SHP77 (cell line): ENCODE measurements at places on chromosomes 2 and 18.

GRCh38 chr18:24736662-24737330 is 276.4 kb downstream of the HRH4 start:
- no peak for DNase-seq

DNA sequence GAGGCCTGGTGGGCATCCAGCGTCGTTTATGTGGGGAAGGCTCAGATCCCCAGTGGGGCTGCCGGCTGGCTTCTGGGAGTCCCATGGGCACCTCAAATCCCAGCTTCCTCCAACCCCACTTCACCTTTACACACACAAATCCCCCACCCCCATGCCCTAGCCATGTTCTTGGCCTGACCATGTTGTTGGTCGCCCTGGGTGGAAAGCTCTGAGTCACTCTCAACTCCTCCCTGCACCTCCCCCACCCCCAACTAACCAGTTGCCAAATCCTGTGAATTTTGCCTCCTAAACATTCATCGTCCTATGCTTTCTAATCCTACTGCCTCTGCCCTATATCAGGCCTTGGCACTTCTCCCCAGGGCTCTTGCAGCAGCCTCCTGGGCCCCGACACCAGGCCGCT is 6.4 kb downstream of the TNS1 start:
- no peak for DNase-seq

- no peak for DNase-seq
Measured at GRCh38 chr2:74540291-74540690, 10.6 kb downstream of the HTRA2 start.

DNA sequence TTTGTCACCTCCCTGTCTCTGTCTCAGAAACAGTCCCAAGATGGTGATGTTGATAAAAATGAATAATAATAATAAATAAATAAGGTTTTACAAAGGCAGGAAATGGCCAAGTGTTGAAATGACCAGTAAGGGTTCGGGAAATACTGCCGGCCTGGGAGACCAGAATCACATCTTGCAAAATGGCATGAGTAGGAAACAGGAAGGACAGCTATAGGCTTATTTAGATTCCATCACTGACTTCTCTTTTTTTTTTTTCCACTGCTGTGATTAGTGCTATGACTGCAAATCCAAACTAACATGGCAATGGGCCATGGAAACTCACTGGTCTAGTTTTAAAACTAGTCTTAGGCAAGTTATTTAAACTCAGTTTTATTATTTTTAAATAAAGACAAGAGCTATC is 60.6 kb downstream of the SCN1A start:
- DNase-seq: no peak

DNA sequence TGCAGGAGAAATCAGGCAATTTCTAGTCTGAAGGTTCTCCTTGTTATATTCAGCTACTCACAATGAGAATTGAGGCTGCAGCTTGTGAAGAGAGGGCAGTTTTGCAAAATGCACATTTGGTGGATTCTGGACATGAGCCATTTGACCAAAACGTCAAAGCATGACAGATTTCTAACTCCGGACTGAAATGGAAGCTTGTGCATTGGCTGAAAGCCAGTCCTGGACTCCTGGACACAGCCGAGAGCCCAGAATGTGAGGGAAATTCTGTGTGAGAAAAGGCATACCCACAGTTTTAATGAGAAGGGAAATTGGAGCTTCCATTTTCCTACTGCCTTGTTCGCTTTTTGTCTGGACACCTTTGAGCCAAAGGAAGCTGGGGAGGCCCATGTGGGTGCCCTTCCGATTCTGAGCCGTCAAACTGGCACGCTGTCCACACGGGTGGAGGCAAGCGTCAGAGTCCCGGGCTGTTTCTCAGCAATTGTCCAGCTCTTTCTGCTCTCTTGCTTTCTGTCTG is 23.7 kb upstream of the ROCK2 start:
- DNase-seq: no peak

DNA sequence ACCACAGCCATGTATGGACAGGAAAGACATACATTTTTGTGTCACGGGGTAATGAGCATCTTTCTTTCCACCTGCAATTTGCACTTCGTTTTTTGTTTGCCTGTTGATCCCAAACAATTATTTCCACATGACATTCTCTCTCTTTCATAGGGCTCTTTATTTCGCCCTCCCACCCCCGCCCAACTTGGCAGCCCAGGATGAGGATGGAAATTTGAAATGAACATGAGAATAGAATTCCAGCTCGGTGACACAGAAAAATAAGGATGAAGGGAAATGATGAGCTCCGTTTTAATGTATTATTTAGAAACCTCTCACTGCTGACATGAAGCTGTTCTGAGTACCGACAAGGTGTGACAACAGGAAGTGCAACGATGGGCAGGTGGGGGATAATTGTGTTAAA is 443.3 kb downstream of the SOCS6 start:
- no peak for DNase-seq

DNA sequence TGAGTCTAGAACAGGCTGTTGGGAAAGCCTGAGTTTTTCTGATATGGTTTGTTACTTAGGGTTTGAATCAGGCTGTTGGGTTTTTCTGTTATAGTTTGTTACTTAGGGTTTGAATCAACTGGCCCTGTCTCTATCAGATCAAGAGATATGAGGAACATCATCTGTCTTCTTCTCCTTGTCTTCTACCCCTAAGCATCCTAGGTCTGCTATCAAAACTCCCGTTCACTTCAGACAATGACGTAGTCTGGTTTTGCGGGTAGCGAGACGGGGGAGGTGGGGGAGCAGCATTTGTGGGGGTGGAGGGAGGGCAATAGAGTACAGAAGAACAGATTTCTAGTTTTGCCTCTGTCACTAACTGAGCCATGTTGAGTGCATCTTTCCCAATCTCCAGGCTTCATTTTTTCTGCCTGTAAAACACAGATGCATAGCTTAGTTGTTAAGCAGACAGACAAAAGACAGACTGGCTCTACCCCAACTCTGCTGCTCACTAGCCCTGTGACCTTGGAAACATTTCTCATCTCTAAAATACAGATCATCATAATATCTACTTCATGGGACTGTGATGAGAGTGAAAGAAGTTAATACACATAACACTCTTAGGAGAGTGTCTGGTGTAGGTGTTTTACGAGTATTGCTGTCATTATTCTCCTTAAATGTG is 9.1 kb downstream of the TNP1 start:
- no peak for DNase-seq

- DNase-seq: no peak
Measured at GRCh38 chr2:230658577-230658876, 54.1 kb upstream of the CAB39 start.

- DNase-seq: no peak
Measured at GRCh38 chr18:67362906-67363305, 153.6 kb downstream of the DSEL start.

GRCh38 chr2:235958221-235958930 is 209.8 kb downstream of the GBX2 start:
- DNase-seq: no peak

DNA sequence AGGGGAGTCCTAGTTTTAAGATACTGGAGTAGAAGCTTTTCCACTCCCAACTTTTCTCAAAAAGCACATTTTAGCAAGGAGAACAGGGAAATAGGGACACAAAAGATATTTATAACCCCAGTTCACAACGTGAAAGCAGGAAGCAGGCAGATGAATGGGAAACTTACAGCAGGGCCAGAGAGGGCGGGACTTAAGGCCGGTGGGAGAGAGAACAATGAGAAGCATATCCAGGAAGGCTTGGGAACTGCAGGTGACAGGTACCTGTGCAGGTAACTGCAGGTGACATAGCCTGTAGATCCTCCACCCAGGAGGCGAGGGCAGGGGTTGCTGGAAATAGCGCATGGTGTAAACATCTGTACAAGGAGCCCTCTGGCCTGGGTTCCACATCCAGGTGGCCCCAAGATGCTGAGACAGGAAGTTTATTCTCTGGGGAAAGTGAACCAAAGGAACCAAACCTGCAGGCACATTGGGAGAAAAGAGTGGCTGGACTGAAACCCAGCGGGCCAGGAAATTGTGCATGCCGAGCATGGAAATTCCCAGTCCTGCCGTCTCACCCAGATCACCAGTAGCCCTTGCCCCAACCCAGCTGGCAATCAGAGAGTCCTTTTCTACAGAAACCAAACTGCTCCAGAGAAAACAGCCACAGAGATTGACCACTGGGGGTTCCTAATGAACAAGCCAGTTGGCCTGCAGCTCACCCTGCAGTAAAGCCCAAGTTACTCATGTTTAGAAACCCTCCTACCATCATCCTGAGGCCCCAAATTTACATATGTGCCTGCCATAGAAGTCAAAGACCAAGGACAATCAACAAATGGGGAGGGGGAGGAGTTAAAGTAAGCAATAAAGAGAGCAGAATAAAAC is 24.3 kb upstream of the COL6A3 start:
- no peak for DNase-seq

DNA sequence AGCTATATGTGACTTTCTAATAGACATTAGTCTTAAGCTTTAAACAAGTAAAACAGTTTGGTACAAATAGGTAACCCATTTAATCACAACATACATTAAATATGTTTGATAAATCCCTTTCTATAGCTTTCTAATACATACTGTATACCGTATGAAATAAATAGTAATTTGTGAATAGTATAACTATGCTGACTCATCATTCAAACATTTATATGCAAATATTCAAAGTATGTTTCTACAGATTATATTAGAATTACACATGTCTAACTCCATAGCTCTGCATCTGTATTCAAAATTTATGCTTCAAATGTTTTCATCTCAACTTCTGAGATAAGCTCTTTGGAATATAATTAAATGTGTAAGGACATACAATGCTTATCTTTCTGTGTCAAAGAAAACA is 142.7 kb upstream of the ZNF804A start:
- no peak for DNase-seq

DNA sequence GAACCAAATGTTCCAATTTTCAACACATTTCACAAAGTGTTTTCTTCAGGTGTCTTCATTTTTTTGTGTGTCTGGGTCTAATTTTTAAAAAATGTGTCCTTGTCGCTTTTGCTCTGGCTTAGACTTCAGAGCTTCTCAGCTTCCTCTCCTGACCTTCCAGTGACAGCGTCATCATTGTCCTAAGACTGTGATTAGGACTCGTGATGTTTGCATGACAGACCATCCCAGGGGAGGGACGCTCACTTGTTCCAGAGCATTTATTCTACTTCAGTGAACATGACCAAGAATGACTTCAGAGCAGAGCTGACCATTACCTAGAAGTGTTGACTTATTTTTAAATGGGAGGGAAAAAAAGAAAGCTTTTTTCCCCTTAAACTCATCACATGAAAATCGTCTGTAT is 591.9 kb downstream of the IRS1 start:
- no peak for DNase-seq

DNA sequence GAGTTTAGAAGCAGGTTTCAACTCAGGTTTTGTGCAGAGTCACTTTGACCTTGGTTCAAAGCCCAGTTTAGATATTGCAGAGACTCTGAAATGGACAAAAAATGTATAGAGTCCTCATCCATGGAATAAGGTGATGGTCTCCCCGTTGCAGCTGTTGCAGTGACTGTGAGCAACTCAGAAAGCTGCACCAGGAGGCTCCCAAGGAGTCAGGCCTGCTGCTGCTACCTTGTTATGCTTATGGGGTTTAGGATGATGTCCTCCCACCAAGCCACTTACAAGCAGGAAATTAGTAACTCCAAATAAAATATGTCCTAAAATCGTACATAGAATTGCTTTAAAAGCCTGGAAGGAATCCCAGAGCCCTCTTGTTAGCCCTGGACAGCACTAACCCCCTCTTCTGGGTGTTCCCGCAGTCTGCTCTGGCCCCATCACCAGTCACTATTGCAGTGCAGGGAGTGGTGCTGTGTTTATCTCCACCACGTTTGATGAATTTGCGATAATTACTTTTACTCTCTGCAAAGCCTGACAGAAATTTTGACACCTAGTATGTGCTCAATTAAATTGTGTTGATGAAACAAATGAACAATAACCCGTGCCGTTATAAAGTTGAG is 189.0 kb downstream of the CNTNAP5 start:
- no peak for DNase-seq

DNA sequence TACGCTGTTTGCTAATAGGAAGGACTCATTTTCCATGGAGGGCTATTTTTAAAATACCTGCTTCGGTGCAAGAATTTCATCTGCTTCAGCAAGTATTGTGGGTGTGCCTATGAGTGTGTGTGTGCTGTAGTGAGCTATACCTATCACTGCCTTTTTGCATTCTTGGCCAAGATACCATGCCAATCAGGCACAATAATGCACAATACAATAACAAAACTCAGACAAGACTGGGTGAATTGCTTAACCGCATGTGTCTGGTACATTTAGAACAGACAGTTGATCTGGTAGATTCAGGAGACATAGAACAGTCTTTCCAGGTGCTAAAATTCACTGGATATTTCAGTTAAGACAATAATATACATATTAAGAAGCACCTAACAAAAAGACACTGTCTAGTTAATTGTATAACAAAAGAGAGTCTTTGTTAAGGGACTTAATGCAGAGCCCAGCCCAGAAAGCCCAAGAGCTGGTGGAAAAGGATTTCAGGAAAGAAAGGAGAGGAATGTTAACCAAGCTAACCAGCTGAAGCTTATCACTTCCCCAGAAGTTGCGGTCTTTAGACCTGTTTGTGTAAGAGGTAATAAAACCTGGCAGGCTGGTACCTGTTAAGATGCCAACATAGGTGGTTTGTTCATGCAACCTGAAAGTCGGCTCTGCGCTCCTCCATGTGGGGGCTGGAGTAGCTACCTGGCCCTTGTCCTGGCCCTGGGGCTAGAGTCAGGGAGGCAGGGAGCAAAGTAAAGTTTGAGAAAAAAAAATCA is 153.3 kb upstream of the RBMS1 start:
- no peak for DNase-seq

GRCh38 chr18:21408681-21409080 is 166.6 kb downstream of the GREB1L start:
- DNase-seq: no peak

GRCh38 chr2:38074058-38074763 is 1.7 kb downstream of the CYP1B1 start:
- DNase-seq: no peak

- no peak for DNase-seq
Measured at GRCh38 chr2:235230821-235231601, 262.8 kb upstream of the AGAP1 start.

- DNase-seq: no peak
Measured at GRCh38 chr2:205776139-205776538, 93.8 kb downstream of the NRP2 start.

- no peak for DNase-seq
Measured at GRCh38 chr18:35157181-35157580, 83.7 kb upstream of the ZNF397 start.

GRCh38 chr2:162073888-162074631 is at the start of gene DPP4:
Gene DPP4, minus strand, starts transcription at chr2:162074215. Its CDS starts 234 bp downstream, at chr2:162073981.
- DNase-seq: no peak

DNA sequence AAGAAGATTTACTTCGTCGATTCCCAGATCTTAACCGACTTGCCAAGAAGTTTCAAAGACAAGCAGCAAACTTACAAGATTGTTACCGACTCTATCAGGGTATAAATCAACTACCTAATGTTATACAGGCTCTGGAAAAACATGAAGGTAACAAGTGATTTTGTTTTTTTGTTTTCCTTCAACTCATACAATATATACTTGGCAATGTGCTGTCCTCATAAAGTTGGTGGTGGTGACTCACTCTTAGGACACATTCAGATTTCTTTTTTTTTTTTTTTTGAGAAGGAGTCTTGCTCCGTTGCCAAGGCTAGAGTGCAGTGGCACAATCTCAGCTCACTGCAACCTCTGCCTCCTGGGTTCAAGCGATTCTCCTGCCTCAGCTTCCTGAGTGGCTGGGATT is 26.8 kb downstream of the MSH2 start:
- DNase-seq: no peak

GRCh38 chr2:94986392-94986963 is 39.0 kb upstream of the MAL start:
- peak; percentile 41 for DNase-seq
